ENCODE measurements at places on chromosomes 3 and 15.
A peak's percentile ranks its signal among the peaks of the same experiment; 100 is the strongest.

GRCh38 chr3:122915300-122916055 lies 112.1 kb downstream of the SEMA5B start:
- no peak for DNase-seq

DNA sequence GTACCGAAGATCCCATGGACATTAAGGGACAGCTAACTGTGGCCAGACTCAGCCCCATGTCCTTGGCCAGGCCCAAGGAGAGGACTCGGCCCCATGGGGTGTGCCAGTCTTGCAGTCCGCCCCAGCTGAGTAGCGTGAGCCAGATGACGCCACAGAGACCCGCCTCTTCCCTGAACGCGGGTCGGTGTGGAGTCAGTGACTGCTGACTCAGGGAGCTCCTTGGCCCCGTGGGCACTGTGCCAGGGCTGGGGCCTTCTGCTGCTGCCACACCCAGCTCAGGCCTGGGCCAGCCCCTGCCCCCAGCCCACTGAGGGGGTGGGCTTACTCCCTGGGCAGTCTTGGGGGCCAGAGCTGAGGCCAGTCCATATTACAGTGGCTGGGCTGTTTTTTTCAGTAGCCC lies 52.8 kb downstream of the PLXNA1 start:
- DNase-seq = no peak

DNA sequence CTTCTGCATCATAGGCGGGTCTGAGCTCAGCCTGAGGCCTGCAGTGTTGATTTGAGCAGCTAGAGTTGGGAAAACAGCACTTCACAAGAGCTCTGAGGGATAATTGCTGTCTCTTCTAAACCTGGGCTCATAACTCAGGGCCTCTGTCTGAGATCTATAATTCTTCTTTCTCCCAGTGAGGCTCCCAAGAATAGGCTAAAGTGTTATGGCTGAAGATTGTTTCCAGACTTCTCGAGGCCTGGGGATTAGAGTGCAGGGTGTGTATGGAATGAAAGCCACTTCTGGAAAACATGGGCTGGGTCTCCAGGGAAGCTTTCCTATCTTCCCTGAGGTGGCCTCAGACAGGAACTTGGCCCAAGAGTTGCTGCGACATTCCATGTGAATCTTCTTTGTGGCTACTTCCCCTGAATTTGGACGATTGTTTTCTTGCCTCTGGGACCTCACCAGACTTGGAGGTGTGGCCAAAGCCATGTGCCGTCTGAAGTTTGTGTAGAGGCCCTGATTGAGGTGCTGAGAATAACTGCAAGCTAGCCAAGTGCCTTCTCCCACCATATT lies 26.5 kb downstream of the MTMR14 start:
- no peak for DNase-seq

- DNase-seq = no peak
These were observed 23.2 kb upstream of the IQCF6 start for GRCh38 chr3:51802106-51802703.

DNA sequence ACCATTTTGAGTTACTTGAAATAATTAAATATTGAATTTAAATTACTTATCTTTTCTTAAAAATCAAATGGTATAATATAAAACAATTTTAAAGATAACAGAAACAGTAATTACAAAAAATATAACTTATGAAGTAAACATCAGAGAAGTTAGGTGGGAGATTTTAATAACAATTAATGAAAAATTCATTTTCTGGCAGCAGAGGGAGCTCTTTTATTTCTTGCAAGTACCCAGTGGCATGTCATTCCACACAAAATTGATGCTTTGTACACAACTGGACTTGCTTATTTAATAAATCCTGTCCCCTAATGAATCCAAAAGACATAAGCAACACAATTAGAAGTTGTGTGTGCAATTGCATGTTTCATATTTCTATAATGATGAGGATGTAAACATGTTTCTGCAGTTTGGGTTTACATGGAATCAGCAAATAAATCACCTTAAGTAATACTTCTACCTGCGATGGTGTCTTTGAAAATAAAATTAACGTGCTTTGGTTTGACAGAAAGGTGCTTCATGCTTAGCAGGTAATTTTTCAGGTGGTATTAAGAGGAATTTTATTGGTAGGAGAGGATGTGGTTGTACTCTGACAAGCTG lies 861.3 kb downstream of the ZPLD1 start:
- DNase-seq = no peak

GRCh38 chr3:188165596-188165995 lies 11.6 kb downstream of the LPP start:
- no peak for DNase-seq

DNA sequence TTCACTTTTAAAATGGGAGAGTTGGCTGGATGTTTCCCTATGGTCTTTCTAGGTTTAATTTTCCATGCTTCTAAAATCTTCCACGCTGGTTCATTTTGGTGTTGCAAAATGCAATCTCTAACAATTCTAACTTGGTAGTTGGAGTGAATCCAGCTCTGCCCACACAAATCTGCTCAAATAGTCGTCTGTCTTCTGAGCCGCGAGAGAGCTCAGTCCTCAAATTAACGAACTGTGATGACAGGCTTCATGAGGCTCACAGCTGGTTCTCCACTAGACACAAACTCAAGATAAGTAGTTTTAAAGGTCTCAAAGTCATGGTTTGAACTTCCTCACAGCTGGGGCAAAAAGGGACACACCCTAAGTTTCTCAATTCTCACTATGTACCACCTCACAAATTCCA lies 178.6 kb upstream of the LYSMD4 start:
- no peak for DNase-seq

DNA sequence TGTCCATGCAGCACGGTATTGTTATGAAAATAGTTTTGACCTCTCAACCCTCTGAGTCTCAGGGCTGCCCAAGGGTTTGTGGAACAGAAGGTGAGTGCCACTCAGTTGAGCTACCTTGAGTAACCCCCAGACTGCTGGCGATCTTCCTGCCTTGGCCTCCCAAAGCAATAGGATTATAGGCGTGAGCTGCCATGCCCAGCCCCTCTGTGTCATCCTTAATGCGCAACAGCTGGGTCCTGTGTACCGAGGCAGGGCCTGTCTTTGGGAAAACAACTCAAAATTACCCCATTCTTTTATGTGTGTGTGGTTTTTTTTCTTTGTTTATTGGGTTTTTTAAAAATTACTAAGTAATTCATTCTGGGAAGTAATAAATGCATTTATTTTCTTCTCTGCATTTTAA lies 78.3 kb upstream of the TPM1 start:
- no peak for DNase-seq

GRCh38 chr3:157132936-157133335 lies 27.0 kb downstream of the CCNL1 start:
- DNase-seq = peak; percentile 77

DNA sequence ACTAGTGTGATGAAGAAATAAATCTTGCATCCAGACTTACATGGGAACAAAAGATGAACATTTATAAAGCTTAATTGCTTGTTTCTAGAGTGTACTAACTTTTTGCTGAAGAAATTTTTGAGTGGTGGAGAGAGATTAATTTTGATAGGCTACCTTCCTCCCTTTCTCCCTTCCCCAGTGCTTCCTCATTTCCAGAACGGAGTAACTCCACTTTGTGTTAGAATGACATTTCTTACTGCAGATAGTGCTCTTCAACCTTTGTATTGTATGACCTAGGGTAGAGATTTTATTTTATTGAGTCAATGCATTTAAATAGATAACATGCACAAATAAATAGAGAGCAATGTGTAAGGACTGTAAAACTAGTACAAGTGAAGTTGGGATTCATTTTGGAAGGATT lies 1.9 kb downstream of the ATP1B3 start:
- DNase-seq = no peak

GRCh38 chr15:47929138-47929803 lies 191.5 kb upstream of the SLC24A5 start:
- DNase-seq = no peak

Measured in substantia nigra (tissue), 51 donors.